ENCODE measurements at places on chromosomes 3 and 15.

- DNase-seq = peak; percentile 51
These were observed 2.1 kb downstream of the ATP11B start for GRCh38 chr3:182795389-182795782.

- DNase-seq = no peak
These were observed 143.0 kb downstream of the EPHB1 start for GRCh38 chr3:134938029-134938525.

- no peak for DNase-seq
These were observed 318.1 kb downstream of the THSD4 start for GRCh38 chr15:71433402-71433801.

DNA sequence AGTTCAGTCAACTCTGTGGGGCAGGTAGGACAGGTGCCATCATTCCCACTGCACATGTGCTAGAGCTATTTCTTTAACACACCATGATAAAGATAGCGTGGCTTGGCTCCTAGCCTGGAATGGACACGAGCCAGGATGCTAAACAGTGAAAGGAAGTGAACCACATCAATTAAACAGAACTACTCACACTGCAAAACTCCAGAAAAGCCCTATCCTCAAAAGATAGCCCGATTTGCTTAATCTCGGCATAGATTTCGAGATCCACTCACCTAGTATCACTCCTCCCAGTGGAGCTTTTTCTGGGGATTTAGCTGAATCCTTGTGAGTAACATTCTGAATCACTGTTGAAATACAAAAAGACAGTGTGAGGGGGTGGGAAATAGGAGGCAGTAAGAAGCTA, 118.0 kb downstream of the ABI3BP start:
- DNase-seq = peak; percentile 84

GRCh38 chr3:107630779-107631178, 108.0 kb downstream of the BBX start:
- peak; percentile 18 for DNase-seq

GRCh38 chr15:57198654-57199291, 177.5 kb upstream of the CGNL1 start:
- peak; percentile 12 for DNase-seq

DNA sequence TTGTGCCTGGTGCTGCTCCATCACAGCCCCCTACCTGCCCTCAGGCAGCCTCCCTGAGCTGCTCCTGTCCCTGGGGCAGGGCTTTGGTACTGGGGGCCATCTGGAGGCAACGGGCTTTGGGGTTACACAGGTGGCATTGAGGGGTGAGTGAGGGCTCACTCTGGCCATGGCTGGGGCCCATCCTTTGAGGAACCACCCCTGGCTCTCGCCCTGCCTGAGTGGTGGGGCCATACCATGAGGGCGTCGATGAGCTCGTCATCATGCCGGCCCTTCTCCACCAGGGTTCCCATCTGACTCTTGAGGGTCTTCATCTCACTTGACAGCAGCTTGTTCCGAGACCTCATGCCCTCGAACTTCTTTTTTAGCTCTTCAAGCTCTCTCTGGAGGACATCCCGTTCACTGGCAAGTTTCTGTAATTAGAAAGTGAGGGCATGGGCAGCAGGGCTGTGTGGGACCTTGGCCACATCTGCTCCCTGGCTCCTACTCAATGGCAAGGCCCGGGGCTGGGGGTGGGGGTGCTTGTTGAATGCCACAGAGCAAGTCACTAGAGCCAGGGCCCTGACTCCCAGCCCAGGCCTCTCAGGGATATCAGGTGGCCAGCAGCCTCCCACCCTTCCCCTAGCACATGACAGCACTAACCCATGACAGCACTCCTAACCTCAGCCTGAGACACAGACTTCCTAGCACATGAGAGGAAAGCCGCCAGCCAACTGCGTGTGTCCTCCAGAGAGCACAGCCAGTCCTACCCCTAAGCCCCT, 33.5 kb downstream of the CCDC13 start:
- no peak for DNase-seq

GRCh38 chr3:112334691-112335433, 1.9 kb downstream of the CD200 start:
- no peak for DNase-seq

Data from EH (cell line).